ENCODE measurements at places on chromosomes 7 and 10.

- no peak for DNase-seq
These were observed 91.1 kb downstream of the SVIL start for GRCh38 chr10:29543715-29544114.

GRCh38 chr10:124496620-124497019 is 35.0 kb downstream of the LHPP start:
- no peak for DNase-seq

DNA sequence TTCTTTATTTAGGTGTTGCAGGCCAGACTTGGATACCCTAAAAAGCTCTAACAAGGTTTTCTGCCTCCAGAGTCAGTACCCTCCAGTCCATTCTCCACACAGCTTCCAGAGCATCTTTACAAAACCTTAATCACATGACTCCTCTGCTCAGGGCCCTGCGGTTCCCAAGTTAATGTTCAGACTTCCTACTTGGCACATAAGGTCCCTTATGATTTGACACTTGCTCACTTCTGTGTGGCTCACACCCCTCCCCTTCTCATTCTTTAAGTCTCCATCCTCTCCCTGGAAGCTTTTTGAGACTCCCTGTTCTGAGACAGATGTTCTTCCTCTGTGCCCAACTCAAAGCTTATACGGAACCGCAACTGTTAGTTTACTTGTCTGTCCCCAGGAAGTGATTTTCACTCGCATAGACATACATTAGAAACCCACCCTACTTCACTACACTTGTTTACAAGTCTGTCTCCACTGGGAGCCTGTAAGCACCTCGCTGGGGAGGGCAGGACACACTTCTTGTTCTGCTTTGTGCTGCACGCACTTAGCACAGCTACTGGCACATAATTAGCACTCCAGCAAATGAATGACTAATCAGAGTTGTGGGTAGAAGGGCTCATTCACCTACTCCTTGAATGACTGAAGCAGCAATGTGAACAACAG is 154.3 kb upstream of the LAMB4 start:
- DNase-seq = no peak

DNA sequence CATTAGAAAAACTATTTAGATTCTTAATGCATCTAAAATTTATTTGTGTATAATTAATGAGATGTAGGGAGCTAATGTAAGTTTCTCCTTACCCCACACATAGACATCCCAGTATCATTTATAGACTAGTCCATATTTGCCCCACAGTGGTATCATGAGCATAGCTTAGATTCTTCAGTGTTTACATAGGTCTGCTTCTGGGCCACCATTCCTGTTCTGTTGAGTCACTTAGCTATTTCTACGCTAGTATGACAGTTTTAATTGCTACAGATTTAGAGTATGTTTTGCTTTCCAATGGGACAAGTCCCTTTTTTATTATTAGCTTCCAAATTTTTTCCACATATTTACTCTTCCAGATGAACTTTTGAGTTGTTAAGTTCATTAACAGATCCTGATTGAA is 69.4 kb downstream of the MCMBP start:
- no peak for DNase-seq

GRCh38 chr10:89309156-89310055 is 7.6 kb downstream of the IFIT2 start:
- DNase-seq = no peak
